ENCODE measurements at places on chromosomes 7 and 10.
A peak's percentile ranks its signal among the peaks of the same experiment; 100 is the strongest.

- peak; percentile 70 for DNase-seq
Measured at GRCh38 chr10:88288320-88289059, 294.6 kb downstream of the RNLS start.

GRCh38 chr10:89853781-89854191 is 152.4 kb downstream of the KIF20B start:
- DNase-seq = no peak

- no peak for DNase-seq
Measured at GRCh38 chr10:132335189-132336063, 3.4 kb downstream of the LRRC27 start.

DNA sequence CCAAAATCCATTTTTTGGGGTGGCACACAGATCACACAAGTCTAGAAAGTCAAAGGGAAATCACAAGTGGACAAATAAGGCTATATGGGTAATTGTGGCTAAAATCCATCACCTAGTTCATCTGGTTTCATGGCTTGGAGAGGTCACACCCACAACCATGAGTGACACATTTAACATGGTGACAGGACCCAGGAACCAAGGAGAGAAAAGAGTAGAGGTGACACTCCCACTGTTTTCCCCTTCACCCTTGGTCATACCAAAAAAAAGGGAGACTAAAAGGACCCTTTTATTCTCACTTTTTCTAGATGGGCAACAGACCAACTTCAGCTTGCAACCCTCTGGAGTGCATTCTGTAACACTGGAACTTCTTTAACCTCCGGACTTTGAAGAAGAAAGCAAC is 46.2 kb upstream of the ZNF107 start:
- no peak for DNase-seq

GRCh38 chr7:155216475-155217272 is 81.0 kb upstream of the INSIG1 start:
- DNase-seq = no peak

DNA sequence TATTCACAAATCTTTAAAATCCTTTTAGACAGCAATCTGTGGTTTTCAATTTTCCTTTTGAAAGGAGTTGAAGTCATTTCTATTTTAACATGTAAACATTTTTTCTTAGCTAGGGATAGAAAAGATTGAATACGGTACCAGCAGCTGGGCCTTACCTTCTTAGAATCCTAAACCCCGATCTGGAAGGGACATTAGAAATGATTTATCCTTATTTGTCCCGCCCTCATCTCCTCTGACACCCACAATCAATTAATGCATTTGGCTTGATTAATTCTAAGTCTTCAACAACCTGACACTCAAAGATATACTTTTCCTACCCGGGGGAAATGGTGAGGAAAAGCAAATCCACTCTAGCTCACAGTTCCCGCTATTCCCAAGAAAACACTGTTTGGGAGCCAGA is 100.4 kb downstream of the SORCS1 start:
- DNase-seq = no peak

DNA sequence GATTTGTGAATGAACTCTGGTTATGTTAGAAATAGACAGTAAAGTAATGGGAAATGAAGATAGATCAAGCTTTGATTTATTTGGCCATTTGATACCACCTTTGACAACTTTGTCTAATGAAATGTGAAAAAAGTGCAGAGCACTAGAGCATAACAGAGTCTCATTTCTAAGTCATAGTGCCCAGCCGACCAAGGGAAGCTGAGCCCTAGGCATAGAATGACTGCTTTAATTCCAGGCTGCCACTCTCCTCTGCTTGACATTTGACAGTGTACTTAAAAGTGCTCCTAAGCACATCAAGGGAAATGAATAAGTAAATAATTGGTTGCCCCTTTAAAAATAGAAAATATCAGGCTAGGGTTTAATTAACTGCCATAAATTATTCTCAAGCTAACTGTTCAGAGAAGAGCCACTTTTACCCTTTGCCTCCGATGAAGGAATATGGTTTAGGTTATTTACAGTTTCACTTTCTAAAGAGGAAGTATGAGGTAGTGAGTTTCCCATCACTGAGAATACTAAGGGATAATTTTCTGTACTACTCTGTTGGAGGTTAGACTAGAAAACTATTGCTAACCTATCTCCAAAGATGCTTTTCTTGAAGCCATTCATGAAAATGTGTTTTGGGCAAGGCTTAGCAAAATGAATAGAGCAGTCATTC is 591.6 kb downstream of the REEP3 start:
- no peak for DNase-seq
